Stimulated activated CD8-positive, alpha-beta memory T cell treated with anti-CD3 and anti-CD28 coated beads, Interleukin-2, amount 100 ng/mL, for 1 hour (primary cell): ENCODE measurements at places on chromosomes 12 and 14.

DNA sequence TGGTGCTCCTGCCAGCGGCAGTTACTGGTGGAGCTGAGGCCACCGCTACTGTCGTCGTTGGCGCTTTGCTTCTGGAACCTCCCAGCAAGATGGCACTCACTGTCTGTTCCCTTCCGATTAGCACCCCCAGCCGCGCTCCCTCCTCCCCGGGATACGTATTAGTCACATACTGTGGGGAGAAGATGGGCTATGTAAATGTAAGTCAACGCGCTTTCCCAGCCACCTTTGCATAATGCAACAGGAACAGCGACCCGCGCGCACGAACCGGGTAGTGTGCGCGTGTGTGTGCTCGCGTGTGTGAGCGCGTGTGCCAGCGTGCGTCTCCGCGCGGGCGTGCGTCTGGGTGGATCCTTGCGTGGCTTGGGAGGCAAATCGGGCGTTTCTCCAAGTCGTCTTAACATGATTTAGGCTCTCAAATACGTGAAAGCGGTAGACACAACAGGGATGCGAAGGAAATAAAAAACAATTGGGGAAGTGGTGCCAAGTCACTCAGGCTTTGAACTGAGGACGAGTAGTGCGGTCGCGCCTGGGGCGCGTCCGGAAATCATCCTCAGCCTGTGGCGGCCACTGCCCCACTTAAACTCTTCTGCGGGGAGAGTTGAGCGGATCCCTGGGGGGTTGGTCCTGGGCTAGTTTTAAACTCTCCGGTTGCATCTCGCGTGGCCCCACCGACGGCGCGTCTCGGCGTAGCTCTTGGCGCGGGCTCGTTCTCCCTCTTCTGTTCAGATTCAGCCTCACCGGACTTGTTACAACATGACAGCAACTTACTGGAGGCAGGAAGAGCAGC lies 1.8 kb downstream of the FLRT2 start:
- no peak for DNase-seq

DNA sequence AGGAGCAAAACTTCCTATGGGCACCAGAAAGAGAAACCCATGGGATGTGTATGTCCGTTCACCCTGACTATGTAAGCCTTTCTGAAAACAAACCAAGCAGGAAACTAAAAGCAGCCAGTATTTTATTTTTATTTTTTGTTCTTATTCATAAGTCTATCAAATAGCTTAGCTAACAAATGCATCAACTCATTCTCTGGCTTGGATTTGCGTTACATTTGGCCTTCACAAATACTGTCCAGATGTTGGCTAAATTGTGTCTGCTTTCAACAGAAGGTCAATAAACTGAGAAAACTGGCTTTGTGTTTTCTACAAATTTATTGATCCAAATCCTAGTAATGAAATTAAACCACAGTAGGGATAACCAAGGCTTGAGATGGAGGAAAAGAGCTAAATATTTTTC lies 379.0 kb downstream of the NOVA1 start:
- no peak for DNase-seq

GRCh38 chr14:59566296-59566695 lies 10.3 kb downstream of the CCDC175 start:
- no peak for DNase-seq

DNA sequence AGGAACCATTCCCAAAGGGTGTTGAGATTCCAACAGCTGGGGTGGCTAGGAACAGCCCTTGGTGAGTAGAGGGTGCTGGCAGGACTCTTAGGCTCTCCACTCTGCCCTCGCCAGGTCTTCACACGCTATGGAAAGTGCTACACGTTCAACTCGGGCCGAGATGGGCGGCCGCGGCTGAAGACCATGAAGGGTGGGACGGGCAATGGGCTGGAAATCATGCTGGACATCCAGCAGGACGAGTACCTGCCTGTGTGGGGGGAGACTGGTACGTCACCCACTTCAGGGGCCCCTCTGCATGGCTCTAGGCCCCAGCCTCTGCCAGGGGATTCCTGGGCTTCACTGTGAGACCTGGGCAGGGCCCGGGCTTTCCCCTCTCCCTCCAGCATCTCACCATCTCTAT lies 8.0 kb upstream of the SMARCD1 start:
- no peak for DNase-seq

GRCh38 chr14:89330236-89331002 lies 86.6 kb downstream of the FOXN3 start:
- DNase-seq: no peak
